A549 treated with dexamethasone at 1 μM for 4 hours (cell line): ENCODE measurements at places on chromosomes 5 and 9. TPM values are rescaled to one million over a fixed set of nuclear protein-coding genes. Genes with fewer than 3 reads are reported as not detected.

The DBH gene
- not detected in 5 replicates for total RNA-seq

The CNTNAP3B gene
- total RNA-seq, result 10.3 to 17.3 TPM (median 15.3 TPM) in 5 replicates

The ANKDD1B gene
- 0.07 TPM in 2 of 5 replicates, not detected in the others for total RNA-seq

The BARHL1 gene
- not detected in 5 replicates for total RNA-seq

The PAX5 gene
- total RNA-seq, result 0.01 to 0.07 TPM (median 0.05 TPM) in 4 of 5 replicates, not detected in the other

The FREM1 gene
- total RNA-seq, result not detected in 5 replicates

The IRX4 gene
- total RNA-seq, result 0.24 to 0.47 TPM (median 0.32 TPM) in 5 replicates

The CD72 gene
- 0.18 to 0.42 TPM (median 0.29 TPM) in 4 of 5 replicates, not detected in the other for total RNA-seq

The TNFSF15 gene
- total RNA-seq, result 0.06 to 0.11 TPM (median 0.07 TPM) in 5 replicates

The LCN9 gene
- total RNA-seq, result 0.14 to 0.30 TPM (median 0.22 TPM) in 3 of 5 replicates, not detected in the others

The ASPN gene
- not detected in 5 replicates for total RNA-seq

The BARX1 gene
- total RNA-seq, result 8.3 to 12.5 TPM (median 11.2 TPM) in 5 replicates

The PRSS3 gene
- total RNA-seq, result 8.5 to 9.9 TPM (median 8.9 TPM) in 5 replicates

The SAXO1 gene
- total RNA-seq, result 0.04 TPM in 1 of 5 replicates, not detected in the others

The DROSHA gene
- total RNA-seq, result 37.3 to 51.0 TPM (median 45.7 TPM) in 5 replicates

The PDE6A gene
- total RNA-seq, result 0.20 to 0.32 TPM (median 0.30 TPM) in 5 replicates

The TSSK1B gene
- not detected in 5 replicates for total RNA-seq

The SLC6A7 gene
- total RNA-seq, result 0.02 to 0.04 TPM in 2 of 5 replicates, not detected in the others

The PCDHAC1 gene
- 1.5 to 2.7 TPM (median 2.2 TPM) in 5 replicates for total RNA-seq

The SLC4A9 gene
- 0.04 TPM in 1 of 5 replicates, not detected in the others for total RNA-seq

The TAS2R1 gene
- total RNA-seq, result not detected in 5 replicates

The PCDHGA8 gene
- 0.03 to 0.05 TPM (median 0.04 TPM) in 3 of 5 replicates, not detected in the others for total RNA-seq

The PTBP3 gene
- total RNA-seq, result 31.5 to 52.6 TPM (median 42.4 TPM) in 5 replicates

The NAIF1 gene
- 4.9 to 8.2 TPM (median 7.3 TPM) in 5 replicates for total RNA-seq

The SLC9A3 gene
- total RNA-seq, result 1.7 to 2.3 TPM (median 2.1 TPM) in 5 replicates

The OXCT1 gene
- 2.5 to 3.6 TPM (median 2.9 TPM) in 5 replicates for total RNA-seq

The AK3 gene
- total RNA-seq, result 48.4 to 56.7 TPM (median 55.0 TPM) in 5 replicates

The GCNT4 gene
- 0.26 to 0.33 TPM (median 0.31 TPM) in 5 replicates for total RNA-seq
